Hematopoietic multipotent progenitor cell treated with erythropoietin and hydrocortisone succinate and interleukin-3 and kit ligand, for 6 days (in vitro differentiated cells): ENCODE measurements at places on chromosomes 7 and 10.

GRCh38 chr7:78695826-78696225 is 757.6 kb downstream of the MAGI2 start:
- no peak for DNase-seq

DNA sequence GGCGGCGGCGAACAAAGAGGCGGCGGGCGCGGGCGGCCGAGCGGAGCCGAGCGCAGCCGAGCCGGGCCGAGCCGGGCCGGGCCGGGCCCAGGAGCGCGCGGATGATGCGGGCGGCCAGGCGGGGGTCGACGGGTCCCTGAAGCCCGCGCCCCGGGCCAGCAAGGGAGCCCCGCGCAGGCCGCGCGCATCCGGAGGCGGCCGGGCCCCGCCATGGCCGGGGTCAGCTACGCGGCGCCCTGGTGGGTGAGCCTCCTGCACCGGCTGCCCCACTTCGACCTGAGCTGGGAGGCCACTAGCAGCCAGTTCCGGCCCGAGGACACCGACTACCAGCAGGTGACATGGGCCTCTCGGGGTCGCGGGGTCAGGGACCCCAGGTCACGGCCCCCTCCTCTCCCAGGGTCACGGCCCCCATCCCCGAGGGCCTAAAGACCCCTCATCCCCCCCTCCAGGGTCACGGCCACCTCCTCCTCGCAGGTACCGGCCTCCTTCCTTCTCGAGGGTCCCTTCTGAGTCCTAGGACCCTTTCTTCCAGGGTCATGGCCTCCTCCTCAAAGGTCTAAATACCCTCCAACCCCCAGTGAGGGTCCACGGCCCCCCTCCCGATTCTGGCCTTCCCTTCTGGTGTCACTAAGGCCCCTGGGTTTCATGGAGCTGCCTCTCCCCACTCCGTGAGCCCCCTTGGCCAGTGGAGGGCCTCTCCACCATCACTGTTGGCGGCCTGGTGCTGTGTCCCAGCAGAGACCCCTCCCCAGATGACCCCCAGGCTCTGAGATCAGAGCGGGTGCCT is at the start of gene TTYH3:
Gene TTYH3 (plus strand): TSS at position 41 of the 787 bp plus-strand sequence. CDS start 170 bp downstream, at position 211.
- peak; percentile 29 for DNase-seq

GRCh38 chr7:134618756-134619530 is 27.7 kb upstream of the BPGM start:
- DNase-seq = no peak

GRCh38 chr7:136174477-136175125 is 197.4 kb upstream of the MTPN start:
- DNase-seq = peak; percentile 58

DNA sequence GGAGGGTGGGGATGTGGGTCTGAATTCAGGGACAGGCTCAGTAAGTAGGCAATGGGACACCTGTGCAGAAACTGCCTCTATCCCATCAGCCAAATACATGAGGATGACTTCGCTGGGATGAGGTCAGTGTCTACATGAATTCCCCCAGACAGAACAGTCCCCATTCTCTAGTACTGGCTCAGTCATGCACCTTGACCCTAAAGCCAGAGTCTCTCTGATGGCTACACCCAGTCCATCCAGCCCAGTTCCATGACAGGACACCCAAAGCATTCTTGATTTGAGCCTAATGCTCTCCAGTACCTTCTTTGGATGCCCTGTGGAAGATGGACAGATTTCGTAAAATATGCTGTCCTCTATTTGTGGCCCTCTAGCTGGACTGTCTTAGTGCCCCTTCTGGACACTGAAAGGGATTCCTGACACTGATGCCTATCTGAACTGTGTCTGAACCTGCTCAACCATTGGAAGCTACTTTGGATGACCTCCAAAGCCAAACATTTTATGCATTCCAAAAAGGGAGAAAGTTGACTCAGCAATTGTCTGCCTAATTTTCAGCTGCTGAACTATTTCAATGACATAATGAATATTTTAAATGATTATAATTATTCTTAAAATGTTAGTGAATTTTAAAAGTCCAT is 14.6 kb downstream of the SFRP4 start:
- no peak for DNase-seq

DNA sequence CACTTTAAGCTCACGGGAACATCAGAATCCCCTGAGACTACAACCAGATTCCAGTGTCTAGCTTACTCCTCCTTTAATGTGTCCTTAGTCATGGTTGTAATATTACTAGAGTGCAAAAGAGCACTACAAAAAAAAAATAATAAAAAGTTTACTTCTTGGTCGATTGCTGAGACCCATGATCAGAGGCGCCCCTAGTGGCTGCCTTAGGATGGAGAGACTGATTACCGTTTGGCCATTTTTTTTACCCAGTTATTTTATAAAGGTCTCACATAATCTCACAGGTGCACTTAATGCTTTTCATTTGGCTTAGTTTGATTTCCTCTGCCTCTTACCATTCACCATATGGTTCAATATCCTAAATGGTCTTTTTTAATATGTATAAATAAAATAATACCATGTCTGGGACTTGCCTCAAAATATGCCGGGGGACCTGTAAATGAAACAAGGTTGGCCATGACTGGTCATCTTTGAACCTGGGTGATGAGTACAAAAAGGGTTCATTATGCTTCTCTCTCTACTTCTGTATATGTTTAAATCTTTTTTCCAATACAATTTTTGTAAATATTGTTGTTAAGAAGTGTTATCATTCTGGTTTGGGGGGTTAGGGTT is 331.5 kb upstream of the NFE2L3 start:
- DNase-seq = peak; percentile 34

DNA sequence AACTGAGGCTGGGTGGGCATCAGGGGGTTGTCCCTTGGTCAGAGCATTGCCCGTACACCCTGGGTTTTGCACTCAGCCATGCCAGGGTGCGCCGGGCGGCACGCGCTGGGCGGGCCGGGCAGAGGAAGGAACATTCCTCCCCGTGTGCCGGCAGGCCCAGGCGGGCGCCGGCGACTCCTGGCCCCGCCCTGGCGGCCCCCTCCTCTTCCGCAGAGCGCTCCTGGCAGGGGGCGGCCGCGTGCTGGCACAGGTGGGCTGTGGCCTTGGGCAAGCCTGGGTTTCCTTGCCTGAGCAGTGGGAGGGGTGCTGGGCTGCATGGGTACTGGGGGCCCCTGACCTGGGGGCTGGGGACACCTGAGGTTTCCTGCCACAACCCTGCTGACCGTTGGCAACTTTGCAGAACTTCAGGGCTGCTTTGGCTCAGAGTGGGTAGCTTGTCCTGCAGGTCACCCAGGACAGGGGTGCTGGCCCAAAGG is 3.9 kb downstream of the LFNG start:
- DNase-seq = no peak

GRCh38 chr7:50310361-50310760 is 5.8 kb downstream of the IKZF1 start:
- DNase-seq = peak; percentile 49

- no peak for DNase-seq
These were observed 30.7 kb upstream of the PRKAR1B start for GRCh38 chr7:757741-758163.

GRCh38 chr7:159098424-159098786 is 46.3 kb downstream of the VIPR2 start:
- no peak for DNase-seq

DNA sequence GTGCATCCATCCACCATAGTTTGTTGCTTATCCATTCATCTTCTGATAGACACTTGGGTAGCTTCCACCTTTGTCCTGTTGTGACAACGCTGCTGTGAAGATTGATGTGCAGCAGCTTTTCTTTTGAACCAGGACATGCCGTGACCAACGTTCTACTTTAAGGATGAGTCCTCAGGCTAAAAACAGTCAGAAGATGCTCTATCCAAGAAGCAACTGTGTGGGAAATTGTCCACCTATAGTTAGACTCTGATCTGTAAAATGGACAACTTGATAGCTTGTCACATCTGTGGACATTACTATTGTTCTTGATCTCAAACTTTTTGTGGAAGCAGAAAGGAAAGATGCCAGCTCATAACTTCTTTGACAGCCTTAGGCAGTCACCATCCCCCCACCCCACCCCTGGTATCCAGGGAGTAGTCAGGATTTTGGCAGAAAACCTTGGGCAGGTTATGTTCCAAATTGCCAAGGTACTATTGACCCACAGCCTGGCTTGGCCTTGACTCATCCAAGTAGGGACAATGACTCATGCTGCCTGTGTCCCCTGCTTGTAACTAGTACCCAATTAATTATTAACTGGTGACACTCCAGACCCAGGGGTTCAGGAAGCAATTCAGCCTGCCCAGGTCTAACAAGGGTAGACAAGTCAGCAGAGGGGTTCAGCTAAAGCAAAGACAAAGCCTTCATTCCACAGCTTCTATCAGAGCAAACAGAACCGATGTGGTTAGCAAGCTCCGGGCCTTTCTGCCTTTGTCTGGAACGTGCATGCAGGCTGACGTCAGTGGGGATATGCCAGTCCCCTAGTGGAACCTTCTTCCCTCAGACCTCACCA is 99.6 kb upstream of the ANLN start:
- no peak for DNase-seq

DNA sequence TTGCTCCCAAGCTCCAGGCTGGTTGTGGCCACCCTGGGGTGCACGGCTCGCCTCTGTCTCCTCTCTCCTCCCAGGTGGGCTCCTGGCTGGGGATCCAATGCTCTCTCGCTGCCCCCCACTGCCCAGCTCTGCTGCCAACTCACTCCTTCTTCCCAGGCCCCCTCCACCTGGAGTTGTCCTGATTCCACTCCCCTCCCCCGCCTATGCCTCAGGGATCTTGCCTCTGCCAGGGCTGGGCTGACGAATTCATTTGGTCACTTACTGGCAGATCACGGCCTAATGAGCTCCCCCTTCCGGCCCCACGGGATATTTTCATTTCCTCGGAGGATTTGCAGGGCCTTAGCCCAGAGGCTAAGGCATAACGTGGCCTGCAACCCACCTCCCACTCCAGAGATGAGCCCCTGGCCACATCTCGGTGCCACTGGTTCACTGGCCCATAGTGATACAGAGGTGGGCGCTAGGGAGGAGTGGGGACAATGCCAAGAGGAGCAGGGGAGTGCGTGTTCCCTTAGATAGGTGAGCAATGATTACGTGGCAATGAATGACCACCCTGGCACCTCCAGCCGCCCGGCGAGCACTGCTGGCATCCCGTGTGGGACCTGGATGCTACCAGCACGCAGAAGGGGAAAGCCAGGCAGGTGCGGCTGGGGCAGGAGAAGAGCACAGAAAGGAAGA is 344.6 kb upstream of the SHH start:
- DNase-seq = peak; percentile 7

GRCh38 chr10:129876838-129877237 is 87.2 kb downstream of the EBF3 start:
- DNase-seq = no peak

DNA sequence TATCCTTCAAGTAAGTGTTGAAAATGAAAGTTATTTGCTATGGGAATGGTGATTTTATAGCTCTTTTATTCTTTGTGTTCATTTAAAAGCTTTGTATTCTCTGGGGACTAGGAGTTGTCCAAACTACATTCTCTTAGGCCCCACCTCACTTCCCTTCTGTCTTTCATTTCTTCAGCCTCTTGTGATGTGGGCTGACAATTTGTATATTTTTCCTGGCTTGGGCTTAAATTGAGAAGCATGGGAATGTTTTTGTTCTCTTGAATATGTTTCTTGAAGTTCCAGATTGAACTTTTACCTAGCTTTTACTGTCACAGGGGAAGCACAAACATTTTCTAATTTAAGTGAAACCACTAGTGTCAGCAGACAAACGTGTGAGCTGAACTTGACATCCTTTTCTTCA is 27.9 kb downstream of the BBS9 start:
- DNase-seq = no peak

DNA sequence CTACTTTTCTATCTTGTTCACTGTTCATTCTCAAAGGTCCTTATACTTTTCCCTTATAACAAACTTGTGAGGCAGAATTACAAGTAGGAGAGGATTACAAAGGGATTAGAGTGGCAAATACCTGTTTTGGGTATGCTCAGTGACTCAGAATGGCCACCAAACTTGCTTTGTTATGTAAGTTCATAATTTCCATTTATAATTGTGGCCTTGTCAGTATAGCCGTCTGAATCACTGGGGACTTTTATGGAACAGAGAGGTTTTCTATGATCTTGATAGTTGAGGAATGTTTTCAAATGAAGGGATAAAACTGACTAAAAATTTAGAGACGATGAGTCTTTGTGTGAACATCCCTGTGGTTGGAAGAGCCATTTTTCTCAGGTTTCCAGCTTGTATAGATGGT is 116.2 kb downstream of the SND1 start:
- no peak for DNase-seq

GRCh38 chr10:125129076-125129458 is 31.3 kb downstream of the CTBP2 start:
- DNase-seq = no peak

DNA sequence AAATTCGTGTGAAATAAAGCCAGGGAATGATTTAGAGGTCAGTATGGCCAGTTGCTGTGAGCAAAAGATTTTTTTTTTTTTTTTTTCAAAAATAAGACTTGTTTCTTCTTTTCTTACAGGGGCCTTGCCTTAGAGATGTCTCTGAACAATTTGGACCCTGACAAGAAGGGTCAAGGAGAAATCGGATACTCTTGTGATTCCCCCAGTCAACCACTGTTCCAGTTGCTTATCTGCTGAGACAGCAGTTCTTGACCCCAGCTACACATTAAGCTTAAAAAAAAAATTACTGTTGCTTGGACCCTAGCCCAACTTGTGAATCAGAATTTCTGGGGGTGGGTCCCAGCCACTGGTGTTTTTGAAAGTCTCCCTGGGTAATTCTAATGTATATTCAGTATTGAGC is 12.0 kb upstream of the FMC1 start:
- no peak for DNase-seq

GRCh38 chr10:102621443-102622325 is 22.6 kb upstream of the TRIM8 start:
- DNase-seq = no peak
